ENCODE measurements at places on chromosomes 12 and 14. TPM values are rescaled to one million over a fixed set of nuclear protein-coding genes. Genes with fewer than 3 reads are reported as not detected.

DNA sequence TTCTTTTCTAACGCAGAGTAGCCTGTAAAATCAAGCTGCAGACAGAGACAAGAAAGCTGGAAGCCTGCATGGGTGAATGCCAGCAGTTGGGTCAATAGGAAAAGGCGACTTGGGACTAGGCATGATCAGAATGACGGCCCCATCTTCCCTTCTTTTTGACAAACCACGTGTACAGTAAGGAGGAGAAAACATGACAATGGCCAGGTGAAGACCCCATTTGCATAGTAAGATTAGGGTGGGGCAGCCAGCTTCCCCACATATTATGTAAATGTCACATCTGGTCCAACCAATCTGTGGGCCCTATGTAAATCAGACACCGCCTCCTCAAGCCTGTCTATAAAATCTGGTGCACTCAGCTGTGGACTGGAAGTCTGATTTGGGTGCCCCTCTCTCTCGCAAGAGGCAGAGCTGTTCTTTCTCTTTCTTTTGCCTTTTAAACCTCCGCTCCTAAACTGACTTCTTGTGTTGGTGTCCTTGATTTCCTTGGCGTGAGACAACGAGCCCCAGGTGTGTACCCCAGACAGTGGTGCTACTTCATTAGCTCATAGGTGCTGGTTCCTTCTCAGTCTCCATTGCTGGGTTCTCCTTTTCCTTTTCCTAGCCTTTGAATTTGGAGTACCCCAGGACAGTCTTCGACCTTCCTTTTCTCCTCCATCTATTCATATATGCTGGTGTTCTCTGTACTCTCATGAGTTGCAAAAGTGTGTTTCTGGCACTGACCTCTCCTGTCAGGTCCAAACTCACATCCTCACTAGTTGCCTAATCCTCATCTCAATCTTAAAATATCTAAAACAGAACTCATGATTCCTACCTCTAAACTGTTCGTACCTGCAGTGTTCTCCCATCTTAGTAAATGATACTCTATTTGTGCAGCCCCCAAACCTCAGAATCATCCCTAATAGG lies 9.4 kb upstream of the DHRS7 start:
- no peak for DNase-seq

DNA sequence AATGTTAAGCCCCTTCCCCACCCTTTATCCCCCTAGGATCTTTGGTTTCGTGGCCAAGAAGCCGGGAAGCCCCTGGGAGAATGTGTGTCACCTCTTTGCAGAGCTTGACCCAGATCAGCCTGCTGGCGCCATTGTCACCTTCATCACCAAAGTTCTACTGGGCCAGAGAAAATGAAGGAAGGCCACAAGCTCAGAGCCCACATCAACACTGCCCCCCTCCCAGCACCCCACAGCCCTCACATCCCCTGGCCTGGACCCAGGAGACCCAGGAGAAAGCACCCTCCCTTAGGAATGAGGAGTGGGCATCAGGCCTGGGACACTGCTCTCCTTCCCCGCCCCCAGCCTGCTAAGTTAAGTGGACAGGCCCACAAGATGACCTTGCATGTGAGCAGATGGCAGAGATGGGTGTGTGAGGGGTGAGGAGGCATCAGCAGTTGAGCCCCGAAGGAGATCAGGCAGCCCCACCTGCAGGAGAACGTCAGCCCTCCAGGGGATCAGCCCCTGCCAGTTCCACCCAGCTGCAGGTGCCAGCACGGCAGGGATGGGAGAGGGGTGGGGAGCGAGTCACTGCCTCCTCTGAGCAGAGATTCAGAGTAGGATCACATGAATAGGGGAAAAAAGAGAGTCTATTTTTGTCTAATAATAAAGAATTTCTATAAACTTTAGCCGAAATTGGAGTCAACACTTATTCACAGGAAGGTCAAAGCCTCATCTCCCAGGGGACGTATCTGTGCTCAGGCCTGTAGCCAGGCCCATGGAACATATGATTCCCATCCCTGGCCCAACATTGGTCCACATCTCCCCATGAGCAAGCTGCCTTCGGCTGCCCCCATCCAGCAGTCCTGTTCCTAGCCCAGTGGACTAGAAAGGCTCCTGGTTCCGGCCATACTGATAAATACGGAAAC lies 14.1 kb downstream of the TNS2 start:
- no peak for DNase-seq

DNA sequence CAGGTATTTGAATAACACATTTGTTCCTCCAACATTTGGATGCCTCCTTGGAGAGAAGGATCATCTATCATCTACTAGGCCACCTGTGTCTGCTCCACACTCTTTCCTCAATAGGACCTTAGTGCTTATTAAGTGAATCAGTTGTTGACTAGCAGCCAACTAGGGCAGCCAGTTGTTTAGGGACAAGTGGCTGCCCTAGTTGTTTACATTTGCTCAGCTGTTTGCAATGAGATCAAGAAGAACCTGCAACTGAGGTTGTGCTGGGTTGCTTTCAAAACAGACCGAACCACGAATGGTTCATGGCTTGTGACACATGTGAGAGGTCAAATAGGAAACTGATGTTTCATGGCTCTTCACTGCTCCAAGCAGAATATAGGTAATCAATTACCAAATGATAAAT lies 53.8 kb downstream of the TMCC3 start:
- no peak for DNase-seq

GRCh38 chr12:34406228-34406995 lies 384.1 kb downstream of the ALG10 start:
- no peak for DNase-seq

Gene PPFIA2
- not detected for total RNA-seq

DNA sequence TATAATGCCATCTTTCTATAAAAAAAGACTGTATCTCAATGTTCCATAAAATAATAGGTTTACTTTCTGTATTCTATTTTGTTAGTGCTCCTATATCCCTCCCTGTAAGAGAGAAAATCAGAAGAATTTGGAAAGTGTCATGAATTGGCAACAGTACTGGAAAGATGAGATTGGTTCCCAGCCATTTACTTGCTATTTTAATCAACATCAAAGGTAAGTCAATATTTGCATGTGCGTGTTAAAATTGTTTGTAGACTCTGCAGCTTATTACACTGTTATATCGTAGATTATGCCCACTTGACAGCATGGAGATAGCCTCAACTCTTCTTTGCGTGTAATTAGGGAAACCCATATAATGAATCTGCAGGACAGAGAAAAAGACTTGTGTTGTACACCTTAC lies 34.0 kb downstream of the KCNMB4 start:
- DNase-seq, result no peak

- DNase-seq, result no peak
Measured at GRCh38 chr12:106229036-106229591, 18.7 kb downstream of the CKAP4 start.

DNA sequence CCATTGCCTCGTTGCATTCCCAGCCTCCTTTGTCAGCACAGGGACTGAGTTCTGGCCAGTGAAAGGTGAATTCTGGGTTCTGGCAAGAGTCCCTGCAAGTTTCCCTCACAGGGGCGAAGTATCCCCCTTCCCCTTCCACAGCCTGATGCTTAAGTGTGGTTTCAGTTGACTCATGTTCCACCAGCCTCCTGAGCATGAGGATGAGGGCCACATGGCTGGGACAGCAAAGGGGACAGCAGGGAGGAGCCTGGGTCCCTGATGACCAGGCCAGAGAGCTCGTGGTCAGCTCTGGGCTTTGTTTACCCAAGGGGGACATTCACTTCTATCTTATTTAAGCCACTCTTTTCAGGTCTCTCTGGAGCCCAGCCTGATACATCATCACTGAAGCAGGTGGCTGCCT lies 36.5 kb downstream of the CACNA2D4 start:
- no peak for DNase-seq
